Erythroblast (primary cell): ENCODE measurements at places on chromosomes 11 and 22.
A peak's percentile ranks its signal among the peaks of the same experiment; 100 is the strongest.

GRCh38 chr11:114618139-114618538 lies 22.6 kb upstream of the NXPE4 start:
- DNase-seq, result no peak

- peak; percentile 80 for DNase-seq
These were observed 3.1 kb downstream of the TNKS1BP1 start for GRCh38 chr11:57321388-57322255.

- no peak for DNase-seq
These were observed 272.0 kb downstream of the BLID start for GRCh38 chr11:121844016-121844415.

- no peak for DNase-seq
These were observed 1458.6 kb downstream of the BRD1 start for GRCh38 chr22:48368975-48369525.

GRCh38 chr11:14259186-14259784 lies 99.7 kb downstream of the RRAS2 start:
- no peak for DNase-seq

GRCh38 chr11:76782531-76783293 lies 444 bp upstream of the TSKU start:
- DNase-seq, result peak; percentile 91

GRCh38 chr11:1779034-1779805 lies 15.5 kb upstream of the CTSD start:
- DNase-seq, result no peak

DNA sequence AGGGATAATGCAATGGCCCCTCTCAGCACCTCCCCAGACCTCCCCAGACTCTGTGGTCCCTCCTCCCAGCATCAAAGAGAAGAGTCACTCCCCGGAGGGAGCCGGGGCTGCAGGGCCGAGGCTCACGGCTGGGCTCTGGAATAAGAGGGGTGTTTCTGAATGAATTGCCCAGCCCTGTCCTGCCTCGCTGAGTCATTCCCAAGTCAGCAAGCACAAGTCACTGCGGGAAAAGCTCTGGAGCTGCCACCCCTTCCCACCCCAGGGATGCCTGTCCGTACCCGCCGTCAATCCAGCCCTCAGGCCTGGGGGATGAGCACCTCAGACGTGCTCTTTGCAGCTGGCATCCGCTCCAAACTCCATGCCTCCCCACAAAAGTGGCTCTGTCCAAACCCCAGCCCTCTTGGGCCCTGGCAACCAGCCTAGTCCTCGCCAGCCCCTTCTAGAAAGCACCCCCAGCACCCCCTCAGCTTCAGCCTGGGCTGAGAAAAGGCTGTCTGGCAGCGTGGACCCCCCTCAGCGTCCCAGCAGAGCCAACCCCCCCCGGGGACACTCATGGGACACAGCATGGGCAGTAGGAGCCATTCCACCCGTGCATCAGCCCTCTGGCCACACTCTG lies 22.7 kb downstream of the CELSR1 start:
- DNase-seq, result no peak

DNA sequence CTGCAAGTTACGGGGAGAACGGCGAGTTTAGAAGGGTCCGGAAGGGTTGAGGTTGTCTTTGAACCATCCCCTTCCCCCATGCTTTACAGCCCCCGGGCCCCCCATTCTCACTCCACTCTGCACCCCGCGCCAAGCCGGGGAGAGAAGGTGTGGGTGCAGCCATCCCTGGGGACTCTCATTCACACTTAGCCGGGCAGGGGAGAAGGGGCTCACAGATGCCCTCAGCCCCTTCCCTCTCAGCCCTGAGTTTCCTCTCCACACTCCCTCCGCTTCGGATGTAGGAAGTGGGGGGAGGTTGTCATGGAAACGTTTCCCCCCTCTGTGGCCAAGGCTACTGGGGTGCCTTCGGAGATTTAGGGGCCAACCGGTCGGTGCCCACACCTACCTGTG lies 334 bp downstream of the CADM1 start:
- DNase-seq, result no peak

DNA sequence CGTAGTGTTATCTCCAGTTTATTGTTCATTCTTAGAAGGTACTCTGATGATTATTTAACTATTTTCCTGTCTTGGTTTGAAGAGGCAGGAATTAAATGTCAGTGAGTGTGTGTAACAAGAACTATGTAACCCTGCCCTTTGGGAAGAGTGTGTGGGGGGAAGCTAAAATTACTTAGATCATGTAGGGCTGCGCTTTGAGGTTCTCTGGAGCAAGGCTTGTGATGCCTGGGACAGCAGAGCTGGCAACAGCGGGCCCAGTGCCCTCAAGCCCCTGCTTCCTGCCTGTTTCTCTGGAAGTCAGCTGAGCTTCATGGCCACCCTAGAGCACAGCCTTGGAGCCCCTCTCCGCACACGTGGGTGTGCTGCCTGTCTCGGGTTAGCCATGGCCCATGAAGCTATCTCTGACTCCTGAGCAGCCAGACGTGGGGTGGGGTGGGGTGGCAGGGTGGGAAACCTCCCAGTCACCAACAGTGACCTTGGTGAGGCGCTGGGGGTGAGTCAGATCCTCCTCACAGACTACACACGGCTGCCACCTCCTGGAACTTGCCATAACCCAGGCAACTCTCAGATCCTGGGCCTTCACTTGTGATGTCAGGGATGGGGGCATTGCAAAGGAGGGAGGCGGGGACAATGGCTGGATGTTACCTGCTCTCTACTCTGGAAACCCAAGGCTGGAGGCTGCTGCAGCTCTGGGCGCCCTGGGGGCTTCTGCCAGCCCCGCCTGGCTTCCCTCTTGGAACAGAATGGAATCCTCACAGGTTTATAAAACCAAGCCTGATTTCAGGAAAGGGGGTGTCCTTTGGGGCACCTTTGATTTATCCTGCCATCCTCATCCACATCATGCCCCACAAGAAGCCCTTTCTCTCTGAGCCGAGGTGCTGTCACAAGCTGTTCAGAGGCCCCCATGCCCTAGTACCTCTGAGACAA lies 88.6 kb downstream of the SNX19 start:
- peak; percentile 49 for DNase-seq

- no peak for DNase-seq
These were observed 11.5 kb upstream of the TMPRSS13 start for GRCh38 chr11:117940736-117941135.

DNA sequence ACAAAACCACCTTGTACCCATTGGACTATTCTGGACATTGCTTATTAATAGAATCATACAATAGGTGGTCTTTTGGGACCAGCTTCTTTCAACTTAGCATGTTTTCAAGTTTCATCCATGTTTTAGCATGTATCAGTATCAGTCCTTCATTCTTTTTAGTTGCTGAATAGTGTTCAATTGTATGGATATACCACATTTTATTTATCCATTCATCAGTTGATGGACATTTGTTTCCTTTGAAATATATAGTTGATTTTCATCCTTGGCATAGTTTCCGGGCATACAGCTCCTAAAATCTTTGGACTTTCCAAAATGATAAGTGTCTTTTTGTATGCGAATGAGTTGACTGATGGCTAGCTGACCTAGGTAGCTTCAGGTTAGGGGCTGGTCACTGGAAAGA lies 12.2 kb downstream of the PPP6R3 start:
- DNase-seq, result no peak

- DNase-seq, result no peak
These were observed 18.8 kb upstream of the OR5B21 start for GRCh38 chr11:58526721-58527120.

- DNase-seq, result peak; percentile 96
These were observed 1.2 kb downstream of the GUCD1 start for GRCh38 chr22:24553597-24554312.

- no peak for DNase-seq
These were observed 118.3 kb downstream of the CD44 start for GRCh38 chr11:35257281-35257680.

DNA sequence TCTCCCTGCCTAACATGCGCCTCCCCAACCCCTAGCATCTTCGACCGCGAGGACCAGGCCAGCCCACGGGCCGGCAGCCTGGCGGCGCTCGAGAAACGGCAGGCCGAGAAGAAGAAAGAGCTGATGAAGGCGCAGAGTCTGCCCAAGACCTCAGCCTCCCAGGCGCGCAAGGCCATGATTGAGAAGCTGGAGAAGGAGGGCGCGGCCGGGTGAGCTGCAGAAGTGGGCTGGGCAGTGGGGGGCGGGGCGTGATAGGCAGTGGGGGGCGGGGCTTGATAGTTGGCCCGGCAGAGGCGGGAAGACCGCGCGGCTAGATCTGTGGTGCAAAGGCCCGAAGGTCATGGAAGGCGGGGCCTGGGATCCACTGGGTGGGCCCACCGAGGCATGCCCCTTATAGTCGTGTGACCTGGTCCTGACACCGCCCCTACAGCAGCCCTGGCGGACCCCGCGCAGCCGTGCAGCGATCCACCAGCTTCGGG lies 8.7 kb downstream of the SELENOM start:
- DNase-seq, result peak; percentile 53

DNA sequence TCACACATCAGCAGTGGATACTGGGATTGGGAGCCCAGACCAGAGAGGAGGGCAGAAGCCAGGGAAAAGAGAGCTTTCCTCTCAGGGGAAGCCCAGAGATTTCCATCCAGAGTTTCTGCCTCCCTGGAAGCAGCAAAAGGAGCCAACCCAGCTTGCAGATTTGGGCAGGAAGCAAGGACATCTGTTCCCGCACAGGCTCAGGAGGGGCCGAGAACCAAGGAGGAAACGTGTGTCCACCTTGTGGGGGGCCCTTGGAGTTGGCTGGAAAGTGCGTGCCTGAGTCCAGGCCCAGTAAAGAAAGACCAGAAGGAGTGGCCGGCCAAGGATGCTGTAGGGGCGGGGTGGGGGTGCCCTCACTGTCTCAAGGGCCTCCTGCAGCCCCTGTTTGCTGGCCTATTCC lies 6.0 kb upstream of the NPTXR start:
- DNase-seq, result no peak

GRCh38 chr22:20240447-20240764 lies 27.7 kb downstream of the RTN4R start:
- no peak for DNase-seq
